ENCODE measurements at places on chromosomes 12 and 14.

GRCh38 chr12:57452937-57453509 lies 2.1 kb upstream of the INHBE start:
- DNase-seq, result no peak

- DNase-seq, result no peak
Measured at GRCh38 chr12:77983859-77984258, 153.2 kb downstream of the NAV3 start.

DNA sequence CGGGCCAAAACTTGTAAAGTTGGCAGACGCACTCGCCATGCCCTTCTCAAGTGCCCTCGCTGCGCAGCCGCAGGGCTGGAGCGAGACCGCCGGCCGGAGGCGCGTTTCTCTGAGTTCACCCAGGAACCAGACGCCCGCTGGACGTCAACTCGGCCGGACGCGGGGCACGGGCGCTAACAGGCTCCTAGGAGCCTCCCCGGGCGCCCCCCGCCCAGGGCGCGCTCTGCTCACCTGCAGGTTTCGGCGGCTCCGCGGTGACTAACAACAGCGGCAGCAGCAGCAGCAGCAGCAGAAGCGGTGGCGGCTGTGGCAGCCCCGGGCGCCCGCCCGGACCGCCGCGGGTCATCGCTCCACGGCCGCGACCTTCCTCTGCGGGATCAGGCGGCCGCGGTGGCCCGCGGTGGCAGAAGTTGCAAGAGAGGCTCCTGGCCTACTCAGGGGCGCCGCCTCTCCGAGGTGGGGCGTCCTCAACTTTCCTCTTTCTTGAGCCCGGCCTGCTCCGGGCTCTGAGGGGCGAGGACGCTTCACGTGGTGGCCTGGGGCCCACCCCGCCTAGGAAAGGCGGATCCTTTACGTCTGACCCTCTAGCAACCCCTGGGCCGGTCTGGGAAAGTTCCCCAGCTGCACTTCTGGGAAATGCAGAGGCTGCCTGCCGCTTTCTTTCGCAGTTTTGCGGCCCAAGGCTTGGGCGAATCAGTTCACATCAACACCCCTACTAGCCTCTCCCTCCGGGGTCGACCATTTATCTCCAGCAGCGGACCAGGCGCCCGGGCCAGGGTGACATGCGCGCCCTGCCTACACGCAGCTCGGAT lies at the start of gene PLBD1:
Gene PLBD1, minus strand, starts transcription at position 533 of the 812 bp plus-strand sequence. Its CDS starts 187 bp downstream, at position 346.
- DNase-seq, result no peak

- no peak for DNase-seq
Measured at GRCh38 chr12:24482044-24482443, 466.9 kb downstream of the BCAT1 start.

DNA sequence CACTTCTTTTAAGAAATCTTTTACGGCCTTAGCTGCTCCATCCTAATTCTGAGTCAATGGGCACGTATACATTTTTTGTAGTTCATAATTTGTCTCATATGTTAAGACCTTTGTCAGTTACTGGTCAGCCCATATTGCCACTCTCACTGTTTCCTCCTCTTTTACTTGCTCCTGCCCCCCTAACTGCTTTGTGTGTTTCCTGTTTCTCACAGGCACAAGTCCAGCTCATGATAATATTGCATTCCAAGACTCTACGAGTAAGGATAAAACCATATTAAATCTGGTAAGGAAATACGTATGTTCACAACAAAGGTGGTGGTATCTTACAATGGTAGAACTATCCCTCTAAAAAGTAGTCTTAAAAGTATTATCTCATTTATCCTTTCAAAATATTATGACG lies 111.7 kb downstream of the DNAI7 start:
- no peak for DNase-seq

- no peak for DNase-seq
Measured at GRCh38 chr12:25208554-25208953, 13.5 kb downstream of the ETFRF1 start.

DNA sequence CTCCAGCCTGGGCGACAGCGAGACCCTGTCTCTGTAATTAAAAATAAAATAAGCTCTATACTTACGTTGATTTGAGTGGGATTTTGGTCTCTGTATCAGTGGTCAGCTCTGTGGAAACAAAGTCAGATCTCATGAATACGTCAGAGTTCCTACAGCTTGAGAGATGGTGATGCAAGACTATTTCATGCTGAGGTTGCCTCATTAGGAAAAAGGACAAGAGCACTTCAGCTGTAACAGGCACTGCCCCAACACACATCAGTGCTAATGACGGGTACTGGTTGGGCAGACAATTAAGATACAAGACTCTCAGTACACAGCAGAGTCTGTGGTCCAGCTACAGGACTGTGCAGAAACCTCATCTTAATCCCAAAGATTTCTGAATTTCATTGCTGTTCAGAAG lies 246.4 kb upstream of the AMIGO2 start:
- no peak for DNase-seq

GRCh38 chr14:53161758-53162435 lies 8.8 kb upstream of the DDHD1 start:
- DNase-seq, result no peak

DNA sequence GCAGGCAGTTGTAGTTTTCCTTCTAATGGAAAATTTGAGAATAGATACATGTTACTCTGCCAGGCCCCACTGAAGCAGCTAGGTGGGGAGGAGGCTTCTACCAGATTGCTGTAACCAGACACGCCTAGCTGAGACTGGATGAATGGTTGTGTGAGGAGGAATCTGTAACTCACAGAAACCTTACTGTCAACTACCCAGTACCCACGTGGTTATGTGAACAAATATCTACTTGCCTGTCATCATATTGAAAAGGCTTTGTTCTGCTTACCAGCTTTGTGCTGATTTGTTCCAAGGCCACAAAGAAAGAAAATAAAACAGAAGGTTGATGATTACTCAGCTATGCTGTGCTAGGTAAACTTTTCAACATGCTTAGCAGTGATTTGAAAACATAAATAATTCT lies 167.2 kb downstream of the CAPZA3 start:
- DNase-seq, result no peak

DNA sequence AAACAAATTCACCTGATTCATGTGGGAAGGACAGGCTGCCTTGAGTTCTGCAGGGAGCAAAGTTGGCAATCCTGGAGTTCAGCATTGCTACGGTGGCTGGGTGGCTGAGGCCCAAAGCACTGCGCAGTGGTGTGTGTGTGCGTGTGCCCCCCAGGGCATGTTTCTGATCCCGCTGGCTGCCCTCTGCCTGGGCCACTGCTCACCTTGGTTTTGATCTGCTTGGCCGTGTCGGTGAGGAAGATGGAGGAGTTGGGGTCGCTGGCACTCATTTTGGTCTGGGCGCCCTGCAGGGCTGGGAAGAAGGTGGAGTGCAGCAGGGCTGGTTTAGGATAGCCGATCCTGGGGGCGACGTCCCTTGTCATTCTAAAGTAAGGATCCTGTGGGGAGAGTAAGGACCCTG lies 19.1 kb downstream of the SLC25A47 start:
- no peak for DNase-seq

- DNase-seq, result no peak
Measured at GRCh38 chr12:10182354-10183049, 3.7 kb downstream of the TMEM52B start.

DNA sequence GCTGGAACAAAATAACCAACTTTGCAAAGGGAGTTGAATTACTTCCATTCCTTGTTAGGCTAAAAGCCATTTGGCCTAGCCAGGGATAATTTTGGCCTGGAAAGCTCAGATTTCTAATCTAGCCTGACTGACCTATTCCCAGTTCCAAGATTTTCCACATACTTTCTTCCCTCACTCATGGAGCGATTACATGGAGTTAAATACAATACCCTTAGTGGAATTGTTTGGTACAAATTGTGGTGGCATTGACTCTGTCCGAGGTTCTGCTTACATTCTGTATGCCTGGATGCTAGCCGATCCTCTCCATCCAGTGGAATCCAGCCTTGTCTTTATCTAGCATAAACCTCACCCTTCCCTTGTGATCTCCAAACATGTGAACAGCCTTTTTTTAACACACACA lies 965.1 kb downstream of the DIO2 start:
- DNase-seq, result no peak

GRCh38 chr12:15356951-15357364 lies 34.6 kb downstream of the PTPRO start:
- DNase-seq, result no peak

DNA sequence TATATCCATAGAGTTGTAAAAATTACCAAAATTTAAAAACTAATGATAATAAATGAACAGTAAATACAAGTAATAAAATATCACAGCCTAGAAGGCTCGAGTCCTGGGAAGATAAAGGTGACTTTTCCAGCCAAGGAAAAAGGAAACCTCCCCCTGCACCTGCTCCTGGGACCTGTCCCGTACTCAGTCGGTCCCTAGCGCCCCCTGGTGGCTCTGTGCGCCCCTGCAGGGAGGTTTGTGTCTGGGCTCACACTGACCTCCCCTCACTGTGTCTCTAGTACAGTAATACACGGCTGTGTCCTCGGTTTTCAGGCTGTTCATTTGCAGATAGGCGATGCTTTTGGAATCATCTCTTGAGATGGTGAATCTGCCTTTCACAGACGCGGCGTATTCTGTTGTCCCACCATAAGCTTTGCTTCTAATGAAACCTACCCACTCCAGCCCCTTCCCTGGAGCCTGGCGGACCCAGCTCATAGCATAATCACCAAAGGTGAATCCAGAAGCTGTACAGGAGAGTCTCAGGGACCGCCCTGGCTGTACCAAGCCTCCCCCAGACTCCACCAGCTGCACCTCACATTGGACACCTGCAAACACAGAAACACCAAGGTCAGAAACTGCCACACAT lies 1030.4 kb downstream of the TMEM121 start:
- no peak for DNase-seq

DNA sequence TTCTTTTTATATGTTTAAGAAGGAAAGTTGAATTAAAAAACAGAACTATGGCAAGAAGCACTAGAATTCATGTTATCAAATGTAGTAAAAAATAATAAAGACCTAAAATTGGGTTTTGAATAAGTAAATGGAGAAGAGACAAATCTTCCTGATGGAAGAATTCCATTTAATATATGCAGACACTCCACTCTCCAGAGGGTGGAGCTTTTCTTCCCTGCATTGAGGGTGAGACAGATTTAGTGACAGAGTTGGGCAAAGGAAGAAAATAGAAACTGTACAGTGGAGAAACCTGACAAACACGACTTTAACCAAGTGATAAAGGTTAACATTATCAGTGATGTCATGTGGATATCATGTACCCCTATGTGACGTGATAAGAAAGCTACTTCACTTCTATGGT lies 217.6 kb downstream of the PRKD1 start:
- no peak for DNase-seq

- DNase-seq, result no peak
Measured at GRCh38 chr12:30219047-30219446, 435.3 kb upstream of the TMTC1 start.

DNA sequence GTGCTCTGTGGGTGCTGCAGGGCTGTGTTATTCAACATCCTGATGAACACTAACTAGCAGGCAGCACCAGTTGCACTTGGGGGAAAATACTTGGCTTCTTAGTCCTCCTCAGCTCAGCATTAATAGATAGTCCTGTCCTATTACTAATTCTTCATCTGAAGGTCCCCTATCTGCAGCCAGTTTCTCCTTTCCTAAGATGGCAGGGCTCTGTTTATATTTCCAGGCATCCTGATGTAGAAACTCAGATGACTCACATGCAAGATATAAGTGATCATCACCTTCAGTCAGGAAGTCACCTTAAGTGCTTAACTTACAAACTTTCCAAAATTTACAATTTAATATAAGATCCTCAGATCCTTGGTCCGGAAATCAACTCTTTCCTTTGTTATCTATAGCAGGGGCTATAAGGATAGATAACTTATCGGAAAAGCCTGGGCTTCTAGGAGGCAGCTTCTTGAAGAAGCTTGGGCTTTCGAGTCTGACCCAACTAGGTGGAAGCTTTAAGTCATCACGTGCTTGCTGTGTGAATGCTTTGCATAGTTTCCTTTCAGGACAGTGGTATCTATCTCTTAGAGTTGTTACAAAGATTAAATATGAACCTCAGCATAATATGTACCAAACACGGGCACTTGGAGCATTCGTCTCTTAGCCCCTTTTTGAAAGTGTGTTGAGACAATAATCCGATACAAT lies 181.0 kb upstream of the GRIP1 start:
- DNase-seq, result no peak

DNA sequence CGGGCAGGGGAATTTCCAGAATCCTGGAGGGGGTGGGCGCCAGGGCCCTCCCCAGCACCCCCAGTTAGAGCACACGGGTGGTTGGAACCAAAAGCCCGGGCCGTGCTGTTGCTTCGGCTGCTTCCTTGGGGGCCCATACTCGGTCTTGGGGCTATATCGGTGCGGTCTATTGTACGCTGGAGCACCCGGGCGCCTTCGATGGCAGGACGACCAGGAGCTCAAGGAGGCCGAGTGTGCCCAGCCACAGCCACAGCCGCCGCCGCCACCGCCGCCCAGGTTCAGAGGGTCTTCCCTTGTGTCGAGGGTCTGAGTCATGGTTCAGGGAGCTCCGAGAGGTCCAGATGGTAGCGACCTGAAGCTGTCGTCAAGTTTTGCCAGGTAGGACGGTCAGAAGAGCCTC lies 548 bp downstream of the CCER1 start:
- DNase-seq, result no peak

DNA sequence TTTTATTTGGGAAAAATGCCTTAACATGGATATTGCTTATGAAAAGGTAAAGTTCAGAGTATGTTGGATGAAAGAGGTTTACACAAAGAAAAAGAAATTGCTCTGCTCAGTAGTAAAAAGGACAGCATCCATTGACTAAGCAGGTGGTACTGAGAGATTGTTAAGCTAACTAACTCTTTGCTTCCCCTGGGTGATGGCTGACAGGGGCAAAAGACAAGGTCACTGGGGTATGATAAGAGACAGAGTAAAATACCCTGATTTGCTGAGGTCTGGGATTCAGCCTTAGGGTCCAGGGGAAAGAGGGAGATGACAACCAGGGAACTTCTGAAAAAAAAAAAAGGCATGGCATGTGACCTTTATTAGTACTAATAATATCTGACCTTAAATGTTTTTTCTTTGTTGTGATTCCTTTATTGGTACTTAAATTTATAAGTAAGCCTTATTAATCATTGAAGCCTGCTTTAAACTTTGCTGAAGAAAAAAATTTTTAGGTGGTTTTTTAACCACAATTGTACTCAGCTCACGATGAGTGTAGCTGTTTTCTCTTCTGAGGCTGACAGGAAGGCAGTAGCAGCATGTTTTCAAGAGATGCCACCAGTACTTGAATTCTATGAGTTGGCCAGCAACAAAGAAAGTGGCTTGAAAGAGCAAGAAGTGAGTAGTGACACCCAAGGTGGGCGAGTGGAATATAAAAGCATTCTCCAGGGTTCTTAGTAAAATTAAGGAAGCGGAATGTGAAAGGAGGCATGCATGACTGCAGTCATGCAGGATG lies 43.7 kb upstream of the KITLG start:
- no peak for DNase-seq

- DNase-seq, result no peak
Measured at GRCh38 chr12:13253966-13254760, 57.6 kb downstream of the EMP1 start.

GRCh38 chr14:85481471-85481870 lies 48.5 kb upstream of the FLRT2 start:
- no peak for DNase-seq

GRCh38 chr12:115569345-115570068 lies 708.0 kb downstream of the MED13L start:
- DNase-seq, result no peak

DNA sequence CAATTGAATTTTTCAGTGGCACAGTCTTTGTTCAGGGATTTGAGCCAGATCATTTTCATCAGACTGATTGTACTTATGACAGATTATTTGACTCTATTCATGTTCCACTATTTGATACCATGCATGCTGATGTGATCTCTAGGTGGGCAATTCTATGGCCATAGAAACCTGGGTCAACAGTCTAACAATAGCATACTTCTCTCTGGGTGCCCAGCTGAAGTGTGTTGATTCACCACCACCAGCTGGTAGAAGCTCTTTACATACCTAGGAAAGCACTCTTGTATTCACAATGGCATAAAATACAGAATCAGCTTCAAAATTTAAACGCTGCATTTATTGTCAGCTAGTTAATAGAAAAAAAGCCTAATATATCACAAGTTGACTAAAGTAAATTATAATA lies 90.2 kb upstream of the TMTC2 start:
- DNase-seq, result no peak
